LHCN-M2 (cell line): ENCODE measurements at places on chromosomes 13 and 19. TPM values are rescaled to one million over a fixed set of nuclear protein-coding genes. Genes with fewer than 3 reads are reported as not detected.

GRCh38 chr19:58559275-58560006, 1.0 kb upstream of the UBE2M start:
- peak; percentile 91 for DNase-seq

Gene TNFRSF19
- 34.1 and 37.3 TPM in 2 replicates for total RNA-seq

Gene PRKCG
- not detected in 2 replicates for total RNA-seq

Gene OR7D2
- 0.17 TPM in 1 of 2 replicates, not detected in the other for total RNA-seq

GRCh38 chr19:20318616-20319015, 151.6 kb downstream of the ZNF486 start:
- no peak for DNase-seq

DNA sequence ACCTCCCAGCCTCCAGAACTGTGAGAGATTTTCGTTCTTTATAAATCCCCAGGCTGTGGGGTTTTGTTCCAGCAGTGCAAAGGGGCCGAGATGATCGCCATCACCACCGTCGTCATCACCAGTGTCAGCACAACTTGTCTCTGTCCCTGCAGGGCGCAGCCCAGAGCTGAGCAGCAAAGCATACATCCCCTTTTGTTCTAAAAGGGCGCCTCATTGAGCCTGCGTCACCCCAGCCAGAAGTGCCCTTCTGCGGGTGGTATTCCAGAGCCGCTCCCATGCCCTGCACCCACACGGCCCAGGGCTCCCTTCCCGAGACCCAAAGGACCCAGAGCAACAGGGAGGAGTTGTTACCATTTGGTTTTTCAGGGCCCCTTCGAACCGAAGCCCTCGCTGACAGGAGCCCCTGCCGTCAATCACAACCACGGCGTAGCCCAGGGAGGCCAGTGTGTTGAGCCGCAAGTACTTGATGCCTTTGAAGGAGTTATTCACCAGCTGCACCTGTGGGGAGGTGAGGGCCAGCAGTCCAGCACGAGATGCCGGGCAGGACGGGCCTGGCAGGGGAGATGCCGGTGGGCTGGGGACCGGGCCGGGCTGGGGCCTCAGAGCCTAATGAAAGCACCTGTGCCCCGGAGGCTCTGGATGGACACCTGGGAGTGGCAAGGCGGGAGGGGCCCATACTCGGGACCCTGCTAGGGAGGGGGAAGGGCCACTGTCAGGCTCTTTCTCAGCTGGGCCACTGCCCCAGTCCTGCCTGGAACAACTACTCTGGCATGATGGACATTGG, 14.4 kb upstream of the MYDGF start:
- no peak for DNase-seq

GRCh38 chr13:113426591-113426986, 26.7 kb downstream of the ADPRHL1 start:
- no peak for DNase-seq

GRCh38 chr13:48818495-48819356, 157.0 kb upstream of the FNDC3A start:
- peak; percentile 97 for DNase-seq

- DNase-seq = peak; percentile 65
Observed at GRCh38 chr13:36344173-36344572, 2.0 kb downstream of the SPART start.

Gene ADAMTSL5
- 0.75 and 3.1 TPM in 2 replicates for total RNA-seq

DNA sequence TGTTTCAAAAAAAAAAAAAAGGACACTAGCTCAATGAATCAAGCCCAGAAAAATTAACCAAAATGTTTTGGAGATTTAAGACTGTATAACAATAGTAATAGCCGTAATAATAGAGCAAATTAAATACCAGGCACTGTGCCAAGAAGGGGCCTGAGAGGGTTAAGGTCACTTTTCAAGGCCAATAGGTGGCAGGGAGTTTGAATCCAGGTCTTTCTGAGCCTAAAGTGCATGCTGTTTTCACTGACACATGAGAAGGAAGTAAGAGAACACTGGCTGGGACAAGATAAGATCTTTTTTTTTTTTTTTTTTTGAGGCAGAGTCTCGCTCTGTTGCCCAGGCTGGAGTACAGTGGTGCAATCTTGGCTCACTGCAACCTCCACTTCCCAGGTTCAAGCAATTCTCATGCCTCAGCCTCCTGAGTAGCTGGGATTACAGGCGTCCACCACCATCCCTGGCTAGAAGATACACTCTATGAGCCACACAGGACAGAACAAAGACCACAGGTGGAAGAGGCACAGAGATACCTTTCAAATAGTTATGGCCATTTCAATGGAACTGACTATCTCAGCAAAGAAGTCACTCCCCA, 7.7 kb downstream of the FFAR2 start:
- DNase-seq = no peak

Gene ZNF285
- 1.4 and 2.2 TPM in 2 replicates for total RNA-seq

DNA sequence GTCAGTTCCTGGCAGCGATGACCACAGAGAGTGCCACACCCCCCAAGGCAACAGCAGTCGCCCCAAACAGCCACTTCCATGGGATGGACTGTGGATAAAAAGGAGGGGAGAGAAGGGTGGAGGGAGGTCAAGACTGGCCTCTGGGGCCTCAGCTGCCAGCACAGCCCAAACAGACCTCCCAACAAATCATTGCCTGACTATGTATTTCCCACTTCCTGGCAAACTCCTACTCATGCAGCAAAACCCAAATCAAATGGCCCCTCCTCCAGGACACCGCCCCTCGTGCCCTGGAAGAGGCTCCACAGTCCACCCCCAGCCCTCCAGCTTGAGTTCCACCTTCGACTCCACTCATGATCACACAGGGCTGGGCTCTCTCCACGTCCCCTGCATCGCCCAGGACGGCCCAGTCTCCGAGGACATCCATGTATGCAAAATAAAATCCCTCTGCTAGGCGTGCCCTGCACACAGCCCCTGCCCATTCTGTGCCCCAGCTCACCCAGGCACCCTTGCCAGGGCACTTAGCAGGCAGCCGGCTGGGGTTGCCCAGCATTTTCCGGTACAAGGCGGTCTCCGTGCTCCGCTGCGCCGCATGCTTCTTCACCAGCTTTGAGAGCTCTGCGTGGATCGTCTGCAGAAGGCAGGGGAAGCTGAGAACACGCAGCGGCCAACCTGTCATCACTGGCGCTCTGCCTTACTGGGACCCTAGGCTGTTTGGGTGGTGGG, 10.5 kb upstream of the ELL start:
- no peak for DNase-seq

Gene KDELR1
- total RNA-seq = 115 and 121 TPM in 2 replicates

GRCh38 chr19:1866693-1867348, 3.4 kb upstream of the KLF16 start:
- DNase-seq = no peak

Gene SSBP4
- total RNA-seq = 41.6 and 64.2 TPM in 2 replicates

Gene CERS1
- 0.96 and 2.5 TPM in 2 replicates for total RNA-seq

GRCh38 chr19:12984143-12984627, 11.1 kb upstream of the NFIX start:
- peak; percentile 23 for DNase-seq

- peak; percentile 54 for DNase-seq
Observed at GRCh38 chr13:37225414-37226070, 120.1 kb upstream of the CSNK1A1L start.

Gene CGB3
- not detected in 2 replicates for total RNA-seq

GRCh38 chr19:50932690-50933083, 20.2 kb downstream of the KLK5 start:
- no peak for DNase-seq

DNA sequence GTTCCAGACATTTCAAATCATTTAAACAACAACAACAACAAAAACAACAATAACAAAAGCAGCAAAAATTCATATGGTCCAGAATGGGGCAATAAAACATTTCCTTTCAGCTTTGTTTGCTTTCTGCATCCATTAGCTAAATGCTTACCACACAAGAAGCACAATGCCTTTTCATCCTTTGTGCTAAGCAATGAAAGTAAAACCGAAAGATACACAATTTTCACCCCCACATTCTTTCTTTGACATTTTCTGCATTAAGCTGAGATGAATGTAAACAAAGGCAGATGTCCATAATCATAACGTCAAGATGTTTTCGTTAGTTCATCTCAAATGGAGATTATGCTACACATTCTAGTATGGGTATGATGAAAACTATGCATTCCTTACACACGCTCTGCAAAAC, 568.5 kb downstream of the SLITRK6 start:
- no peak for DNase-seq

GRCh38 chr13:74647991-74648390, 513.8 kb upstream of the KLF12 start:
- no peak for DNase-seq

- DNase-seq = no peak
Observed at GRCh38 chr19:4709440-4710280, 14.0 kb downstream of the DPP9 start.

DNA sequence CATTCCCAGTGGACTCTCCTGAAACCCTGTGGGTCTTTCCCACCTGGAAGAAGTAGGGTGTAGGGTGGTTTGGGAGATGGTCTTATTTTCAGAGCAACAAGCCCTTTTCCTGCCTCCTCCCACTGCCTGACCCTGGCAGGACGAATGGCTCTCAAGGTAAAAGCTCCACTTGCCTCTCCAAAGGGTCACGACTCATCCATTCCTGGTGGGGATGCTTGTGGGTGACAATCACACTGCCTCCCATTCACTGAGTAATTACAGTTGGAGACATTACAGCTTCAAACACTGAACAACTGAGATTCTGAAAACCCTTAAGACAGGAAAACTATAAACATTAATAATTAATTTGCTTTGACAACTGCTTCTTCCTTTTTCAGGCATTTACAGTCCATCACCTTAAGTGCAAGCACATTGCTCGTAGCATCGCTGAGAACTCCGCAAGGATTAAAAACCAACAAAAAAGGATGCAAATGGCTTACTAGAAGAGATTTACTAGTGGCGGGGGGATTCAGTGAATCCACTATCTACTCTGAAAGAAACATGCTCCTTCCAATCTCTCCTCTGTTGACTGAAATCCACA, 199.6 kb upstream of the IRS2 start:
- DNase-seq = peak; percentile 37

DNA sequence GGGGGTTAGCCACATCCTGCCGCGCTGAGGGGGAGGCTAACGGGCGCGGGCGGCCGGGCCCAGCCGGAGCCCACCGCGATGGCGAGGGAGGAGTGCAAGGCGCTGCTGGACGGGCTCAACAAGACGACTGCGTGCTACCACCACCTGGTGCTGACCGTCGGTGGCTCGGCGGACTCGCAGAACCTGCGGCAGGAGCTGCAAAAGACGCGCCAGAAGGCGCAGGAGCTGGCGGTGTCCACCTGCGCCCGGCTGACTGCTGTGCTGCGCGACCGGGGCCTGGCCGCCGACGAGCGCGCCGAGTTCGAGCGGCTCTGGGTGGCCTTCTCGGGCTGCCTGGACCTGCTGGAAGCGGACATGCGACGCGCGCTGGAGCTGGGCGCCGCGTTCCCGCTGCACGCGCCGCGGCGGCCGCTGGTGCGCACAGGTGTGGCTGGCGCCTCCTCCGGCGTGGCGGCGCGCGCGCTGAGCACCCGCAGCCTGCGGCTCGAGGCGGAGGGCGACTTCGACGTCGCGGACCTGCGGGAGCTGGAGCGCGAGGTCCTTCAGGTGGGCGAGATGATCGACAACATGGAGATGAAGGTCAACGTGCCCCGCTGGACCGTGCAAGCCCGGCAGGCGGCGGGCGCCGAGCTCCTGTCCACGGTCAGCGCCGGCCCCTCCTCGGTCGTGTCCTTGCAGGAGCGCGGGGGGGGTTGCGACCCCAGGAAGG, 692 bp downstream of the RGS9BP start:
- DNase-seq = no peak

GRCh38 chr13:37647031-37647650, 48.6 kb upstream of the POSTN start:
- DNase-seq = no peak

DNA sequence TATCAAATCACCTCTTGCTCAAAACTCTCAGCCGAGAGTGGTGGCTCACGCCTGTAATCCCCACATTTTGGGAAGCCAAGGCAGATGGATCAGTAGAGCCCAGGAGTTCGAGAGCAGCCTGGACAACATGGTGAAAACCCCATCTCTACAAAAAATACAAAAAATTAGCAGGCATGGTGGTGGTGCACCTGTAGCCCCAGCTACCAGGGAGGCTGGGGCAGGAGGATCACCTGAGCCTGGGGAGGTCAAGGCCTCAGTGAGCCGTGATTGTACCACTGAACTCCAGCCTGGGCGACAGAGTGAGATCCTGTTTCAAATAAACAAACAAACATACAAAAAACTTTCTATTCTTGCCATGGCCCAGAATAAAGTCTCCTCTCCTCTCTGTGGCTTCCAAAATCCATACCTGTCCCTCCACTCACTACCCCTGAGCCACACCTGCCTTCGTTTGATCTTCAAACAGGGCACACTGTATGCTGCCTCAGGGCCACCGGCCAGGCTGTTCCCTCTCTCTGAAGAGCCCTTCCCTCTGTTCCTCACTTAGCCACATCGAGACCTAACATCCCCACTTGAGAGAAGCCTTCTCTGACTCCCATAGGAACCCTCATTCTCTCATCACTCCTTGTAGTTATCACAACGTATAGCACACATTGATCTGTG, 6.3 kb downstream of the LGI4 start:
- DNase-seq = no peak

- DNase-seq = no peak
Observed at GRCh38 chr13:110915874-110916206, 971 bp upstream of the ANKRD10 start.

Gene SHD
- total RNA-seq = 39.4 and 122 TPM in 2 replicates

- no peak for DNase-seq
Observed at GRCh38 chr13:75959861-75960481, 323.8 kb downstream of the LMO7 start.
